ENCODE measurements at places on chromosomes 2 and 18. TPM values are rescaled to one million over a fixed set of nuclear protein-coding genes. Genes with fewer than 3 reads are reported as not detected.

DNA sequence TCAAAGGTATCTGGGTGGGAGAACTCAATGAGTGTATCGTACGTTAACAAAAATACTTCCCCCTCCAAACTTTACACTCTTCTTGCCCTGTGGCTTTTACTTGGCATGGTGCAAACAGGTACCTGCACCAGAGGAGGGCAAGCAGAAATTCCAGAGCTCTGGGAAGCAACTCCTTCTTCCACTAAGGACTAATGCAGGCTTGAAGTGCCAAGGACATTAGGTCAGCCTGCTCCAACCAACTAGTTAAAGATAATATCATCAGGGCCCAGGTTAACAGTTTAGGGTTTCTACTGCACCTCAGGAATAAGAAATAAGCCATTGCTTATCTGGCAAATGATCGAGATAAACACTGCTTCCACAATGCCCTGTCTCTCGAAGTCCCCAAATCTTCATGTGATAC is 70.4 kb downstream of the LRPPRC start:
- ATAC-seq: no peak

- ATAC-seq: no peak
Measured at GRCh38 chr2:177586154-177586553, 193.6 kb downstream of the AGPS start.

DNA sequence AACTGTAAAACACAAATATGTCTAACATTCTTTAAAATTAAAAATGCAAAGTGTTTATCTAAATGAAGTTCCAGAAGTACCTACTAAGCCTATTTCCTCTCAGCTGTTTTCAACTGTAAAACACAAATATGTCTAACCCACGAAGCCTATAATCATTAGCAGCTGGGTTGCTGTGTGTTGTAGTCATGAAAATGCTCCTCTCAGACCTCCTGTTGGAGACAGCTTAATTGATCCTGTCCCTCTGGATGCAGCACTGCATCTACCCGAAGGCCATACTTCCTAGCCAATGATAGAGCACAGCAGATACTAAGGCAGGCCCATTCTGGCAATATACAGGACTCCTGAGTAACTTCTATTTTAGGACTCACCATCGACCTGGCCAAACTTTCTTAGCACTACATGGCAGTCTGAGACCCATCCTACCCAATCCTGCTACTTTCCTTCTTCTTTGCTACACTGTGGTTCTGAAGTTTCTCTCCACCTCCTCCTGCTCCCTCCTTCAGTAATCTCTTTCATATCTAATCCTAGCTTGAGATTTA is 92.5 kb upstream of the RBBP8 start:
- ATAC-seq: no peak

- no peak for ATAC-seq
Measured at GRCh38 chr18:41396861-41397260, 558.2 kb upstream of the PIK3C3 start.

GRCh38 chr2:85288244-85288725 is 39.5 kb downstream of the TGOLN2 start:
- no peak for ATAC-seq

GRCh38 chr2:195151711-195152110 is 505.3 kb upstream of the SLC39A10 start:
- ATAC-seq: no peak

GRCh38 chr2:126723281-126723815 is 67.4 kb downstream of the GYPC start:
- ATAC-seq: no peak

- ATAC-seq: no peak
Measured at GRCh38 chr2:239012228-239012627, 164.3 kb downstream of the TWIST2 start.

- no peak for ATAC-seq
Measured at GRCh38 chr18:13418013-13418710, 199.6 kb downstream of the LDLRAD4 start.

DNA sequence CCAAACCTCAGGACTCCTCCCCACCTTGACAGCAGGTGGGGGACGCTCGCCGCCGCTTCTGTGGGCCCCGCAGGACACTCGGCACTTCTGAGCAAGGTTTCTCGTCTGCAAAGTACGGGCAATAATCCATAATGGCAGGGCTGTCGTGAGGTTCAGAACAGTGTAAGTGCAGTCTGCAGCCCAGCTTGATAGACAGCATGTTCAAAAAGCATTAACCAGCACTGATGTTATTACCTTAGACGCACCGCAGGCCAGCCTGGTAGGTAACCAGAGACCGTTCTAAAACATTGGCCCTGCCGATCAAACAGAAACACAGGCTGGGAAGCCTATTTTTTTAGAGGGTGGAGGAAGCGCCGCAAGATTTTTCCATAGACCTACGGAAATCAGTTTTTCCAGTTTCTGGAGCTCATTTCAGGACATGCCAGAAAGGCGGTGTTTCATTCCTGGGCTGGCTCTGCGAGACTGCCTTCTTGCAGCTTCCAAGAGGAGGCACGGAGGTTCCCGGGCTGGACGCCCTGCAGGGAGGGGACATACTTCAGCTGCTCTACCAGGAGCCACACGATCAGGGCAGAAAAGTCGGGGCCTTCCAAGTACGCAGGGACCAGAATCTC is 148.7 kb downstream of the TPO start:
- ATAC-seq: no peak

GRCh38 chr2:22282220-22282619 is 1102.8 kb upstream of the KLHL29 start:
- ATAC-seq: no peak

- no peak for ATAC-seq
Measured at GRCh38 chr2:55408098-55408882, 11.4 kb downstream of the CCDC88A start.

DNA sequence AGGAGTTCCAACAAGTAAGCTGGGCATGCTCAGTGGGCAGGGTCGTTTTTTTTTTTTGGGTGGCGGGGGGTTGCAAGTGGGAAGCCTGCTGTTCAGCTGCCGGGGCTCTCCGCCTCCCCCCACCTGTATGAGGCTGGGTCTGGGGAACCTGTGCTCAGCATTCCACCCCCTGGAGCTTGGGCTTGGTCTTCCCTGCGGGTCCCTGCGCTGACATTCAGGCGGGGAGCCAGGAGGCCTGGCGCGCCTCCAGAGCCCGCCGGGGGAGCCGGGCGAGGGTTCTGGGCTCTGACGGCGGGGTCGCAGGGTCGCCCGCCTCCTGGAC is 822 bp upstream of the GPD2 start:
- ATAC-seq: no peak

- no peak for ATAC-seq
Measured at GRCh38 chr2:160145471-160145870, 54.6 kb downstream of the ITGB6 start.

DNA sequence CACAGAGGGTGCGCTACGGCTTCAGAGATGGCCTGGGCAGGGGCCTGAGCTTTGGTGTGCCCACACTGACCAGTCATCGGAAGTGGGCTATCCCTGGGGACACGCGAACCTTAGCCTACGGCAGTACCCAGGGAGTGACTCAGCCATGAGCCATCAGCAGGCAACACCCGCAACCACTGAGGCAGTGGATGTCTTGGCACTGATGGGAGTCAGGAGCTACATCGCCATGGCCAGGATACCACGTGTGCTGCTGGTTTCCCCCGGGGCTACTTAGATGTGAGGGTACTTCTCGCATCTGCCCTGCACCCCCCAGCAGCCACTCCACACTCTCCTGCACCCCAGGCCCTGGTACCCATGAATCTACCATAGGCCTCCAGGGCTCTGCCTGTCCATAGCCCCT is 12.8 kb upstream of the HPCAL1 start:
- no peak for ATAC-seq

GRCh38 chr2:137168552-137168951 is 403.2 kb downstream of the THSD7B start:
- ATAC-seq: no peak

- no peak for ATAC-seq
Measured at GRCh38 chr2:52918551-52918950, 849.1 kb upstream of the CHAC2 start.

DNA sequence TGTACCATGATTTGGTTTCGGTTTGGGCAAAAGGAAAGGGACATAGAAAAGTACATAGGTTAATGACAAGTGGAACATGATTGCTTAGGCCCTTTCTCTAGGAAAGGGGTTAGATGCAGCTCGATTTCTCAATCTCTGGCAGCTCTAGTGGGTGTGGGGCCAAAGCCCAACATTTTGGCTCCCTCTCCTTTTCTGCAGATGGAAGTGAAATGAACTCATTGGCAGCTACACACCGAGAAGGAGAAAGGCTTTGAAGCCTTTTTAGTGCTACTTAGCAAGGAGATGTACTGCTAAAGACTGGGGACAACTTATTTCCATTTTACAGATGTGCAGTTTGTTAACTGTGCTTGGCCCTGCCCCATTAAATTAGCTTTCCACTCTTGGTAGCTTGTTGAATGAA is 93.8 kb downstream of the LYPD6B start:
- no peak for ATAC-seq

DNA sequence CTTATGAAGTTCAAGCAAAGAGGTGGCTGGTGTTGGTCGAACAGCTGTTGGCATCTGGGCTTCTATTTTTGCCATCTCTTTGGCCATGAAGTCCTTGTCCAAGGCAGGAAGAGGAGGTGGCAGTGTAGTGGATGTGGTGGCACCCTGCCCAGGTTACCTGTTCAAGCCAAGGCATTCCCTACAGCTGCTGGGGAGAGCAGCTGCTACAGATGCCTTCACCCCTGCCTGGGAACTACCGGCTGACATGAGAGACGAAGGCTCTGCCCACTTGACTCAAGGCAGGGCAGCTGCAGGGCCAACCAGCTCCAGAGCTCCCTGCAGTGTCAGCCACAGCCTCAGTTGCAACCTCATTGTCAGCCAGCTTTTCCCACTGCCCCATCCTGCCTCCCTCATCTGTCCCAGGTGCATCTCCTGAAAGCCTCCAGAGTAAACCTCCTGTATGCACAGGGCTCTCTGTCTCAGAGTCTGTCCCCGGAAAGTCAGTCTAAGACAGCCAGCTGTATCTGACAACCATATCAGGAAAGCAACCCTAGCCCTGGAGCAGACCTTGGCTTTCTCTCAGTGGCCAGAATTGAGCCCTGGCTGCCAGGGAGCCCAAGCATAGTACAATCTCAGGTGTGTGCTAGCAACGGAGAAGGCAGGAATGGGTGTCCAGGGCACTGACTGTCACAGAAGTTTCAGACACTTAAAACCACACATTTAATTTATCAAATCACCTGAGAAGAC is 115.9 kb downstream of the RPIA start:
- no peak for ATAC-seq

GRCh38 chr2:41040782-41041520 is 589.1 kb upstream of the SLC8A1 start:
- no peak for ATAC-seq

DNA sequence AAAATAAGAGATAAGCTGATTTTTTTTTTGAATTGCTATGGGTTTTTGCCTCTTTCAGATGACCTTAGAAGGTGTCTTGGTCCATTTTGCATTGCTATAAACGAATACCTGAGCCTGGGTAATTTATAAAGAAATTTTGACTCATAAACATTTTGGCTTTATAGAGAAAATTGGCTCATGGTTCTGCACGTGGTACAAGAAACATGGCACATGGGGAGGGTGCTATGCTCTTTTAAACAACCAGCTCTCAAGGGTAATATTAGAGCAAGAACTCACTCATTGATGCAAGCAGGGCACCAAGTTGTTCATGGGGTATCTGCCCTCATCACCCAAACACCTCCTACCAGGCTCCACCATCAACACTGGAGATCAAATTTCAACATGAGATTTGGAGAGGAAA is 408.8 kb downstream of the NUP35 start:
- ATAC-seq: no peak

The IL1R2 gene
- total RNA-seq: 6.1 TPM

The CACNB4 gene
- total RNA-seq: 1.7 TPM

The PPP1R1C gene
- not detected for total RNA-seq

The GKN2 gene
- total RNA-seq: not detected

The MGAT5 gene
- 59.1 TPM for total RNA-seq

The POTEF gene
- not detected for total RNA-seq

The UGT1A1 gene
- total RNA-seq: 0.94 TPM

The DSG3 gene
- total RNA-seq: 0.35 TPM

The DES gene
- 10,852 TPM for total RNA-seq

The FOXI3 gene
- total RNA-seq: not detected

The KYNU gene
- total RNA-seq: 4.6 TPM

The ITGA4 gene
- total RNA-seq: 3.2 TPM

The OR6B2 gene
- total RNA-seq: not detected

The SERPINB11 gene
- total RNA-seq: not detected

The GPD2 gene
- 51.5 TPM for total RNA-seq

All from gastroesophageal sphincter (tissue), 4 donors.